ENCODE measurements at places on chromosomes 11 and 22. TPM values are rescaled to one million over a fixed set of nuclear protein-coding genes. Genes with fewer than 3 reads are reported as not detected.

The ALDH3B2 gene
- not detected for total RNA-seq

DNA sequence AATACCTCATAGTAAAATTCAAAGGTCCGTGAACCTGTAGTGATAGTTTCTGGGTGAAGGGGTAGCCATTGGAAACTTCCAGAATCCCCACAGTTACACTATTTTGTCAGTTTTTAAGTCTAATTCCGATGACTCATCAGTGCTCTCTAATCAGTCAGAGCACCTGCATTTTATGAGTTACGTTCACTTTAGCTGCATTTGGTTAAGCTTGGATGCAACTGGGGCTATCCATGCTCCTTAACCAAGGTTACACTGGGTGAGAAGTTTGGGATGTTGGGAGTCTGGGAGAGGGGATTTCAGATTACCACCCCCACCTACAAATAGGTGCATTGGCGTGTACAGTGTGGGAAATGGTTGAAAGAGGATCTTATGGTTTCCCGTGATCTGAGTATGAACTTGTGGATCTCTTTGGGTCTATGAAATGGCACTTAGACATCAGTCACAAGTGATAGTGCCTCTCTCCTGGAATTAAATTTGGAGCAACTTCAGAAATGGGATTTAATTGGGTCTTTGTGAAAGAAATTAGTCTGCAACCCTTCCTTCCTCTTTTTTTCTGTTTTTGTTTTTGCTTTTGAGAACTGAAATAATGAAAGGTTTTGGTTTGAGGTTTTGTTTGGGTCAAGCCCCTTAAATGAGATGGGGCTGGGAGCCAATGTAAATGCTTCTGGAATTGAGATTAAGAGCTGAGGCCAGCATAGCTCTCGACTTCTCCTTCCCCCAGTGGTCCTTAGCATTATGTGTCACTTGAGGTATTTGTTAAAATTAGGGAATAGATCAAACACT, 31.5 kb downstream of the EHF start:
- no peak for DNase-seq

- DNase-seq = no peak
Observed at GRCh38 chr11:11454671-11455223, 101.7 kb upstream of the CSNK2A3 start.

GRCh38 chr11:107257710-107258109, 199.9 kb downstream of the CWF19L2 start:
- no peak for DNase-seq

The PTPN5 gene
- total RNA-seq = not detected

The RIC3 gene
- not detected for total RNA-seq

- no peak for DNase-seq
Observed at GRCh38 chr11:67099831-67100324, 19.2 kb upstream of the KDM2A start.

GRCh38 chr11:65553301-65554001, 4.7 kb downstream of the LTBP3 start:
- no peak for DNase-seq

GRCh38 chr11:94533696-94534630, 9.8 kb upstream of the FUT4 start:
- no peak for DNase-seq

The MS4A12 gene
- total RNA-seq = not detected

All from fibroblast of lung (primary cell).